ENCODE measurements at places on chromosomes 3 and 15.
A peak's percentile ranks its signal among the peaks of the same experiment; 100 is the strongest.

DNA sequence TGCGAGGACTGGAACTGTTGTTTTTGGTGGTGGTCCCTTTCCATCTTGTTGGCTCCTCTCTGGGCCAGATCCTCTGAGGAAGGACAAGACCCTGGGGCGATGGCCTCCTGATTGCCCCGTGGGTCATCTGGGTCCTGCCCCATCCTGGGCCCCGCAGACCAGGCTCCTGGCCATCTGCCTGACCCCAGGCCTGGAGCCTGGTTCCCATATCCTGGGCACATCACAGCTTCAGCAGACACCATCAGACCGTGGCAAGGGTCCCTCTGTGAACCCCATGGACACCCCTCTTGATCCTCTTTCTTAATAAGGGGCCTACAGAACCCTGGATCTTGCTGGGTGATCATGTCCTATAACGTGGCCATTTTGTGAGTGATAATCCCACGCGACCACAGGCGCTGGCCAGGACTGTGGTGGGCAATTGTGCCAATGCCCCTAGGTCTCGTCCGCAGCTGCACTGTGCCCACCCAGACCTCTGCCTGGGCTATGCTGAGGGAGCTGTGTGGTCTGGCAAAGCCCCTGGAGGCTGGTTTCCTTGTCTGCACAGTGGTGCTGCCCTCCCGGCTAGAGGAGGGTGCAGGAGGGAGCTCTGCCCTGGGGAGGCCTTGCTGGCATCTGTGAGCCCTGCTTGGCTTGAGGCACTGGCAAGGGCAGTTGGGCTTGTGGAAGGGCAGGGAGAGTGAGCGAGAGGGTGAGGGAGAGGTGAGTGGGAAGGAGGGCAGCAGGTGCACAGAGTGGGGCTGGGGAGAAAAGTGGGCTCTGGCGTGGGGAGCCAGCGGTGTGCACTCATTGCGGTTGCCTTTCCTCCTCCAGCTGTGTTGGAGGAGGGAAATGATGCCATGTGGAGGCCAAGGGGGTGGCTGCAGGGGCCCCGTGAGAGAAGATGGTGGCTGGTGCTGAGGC lies 53.1 kb upstream of the PRR23E start:
- H3K36me3 ChIP-seq = no peaks in the 10 kb centered on the region
- H3K27ac ChIP-seq = no peak overlapping the region
- no peak overlapping the region for H3K4me3 ChIP-seq

DNA sequence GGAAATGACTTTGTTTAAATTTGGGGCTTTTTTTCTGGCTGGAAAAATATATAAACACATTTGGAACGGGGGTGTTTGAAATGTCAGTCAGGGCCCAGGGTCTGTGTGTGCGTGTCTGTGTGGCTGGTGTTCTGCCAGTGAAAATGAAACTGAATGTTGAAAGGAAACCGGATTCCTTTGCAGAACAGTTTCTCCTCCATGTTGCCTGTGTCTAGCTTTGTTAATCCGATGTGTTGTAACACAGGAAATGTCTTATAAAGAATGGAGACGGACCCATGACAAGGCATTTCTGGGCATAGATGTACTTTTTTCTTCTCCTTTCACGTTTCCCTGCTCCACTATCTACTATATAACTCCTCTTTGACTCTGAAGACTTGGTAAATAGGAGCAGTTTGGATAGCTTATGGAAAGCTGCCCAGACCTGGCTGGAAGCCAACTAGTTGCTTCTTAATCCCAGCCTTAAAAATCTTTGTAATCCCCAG lies 2.8 kb downstream of the SQOR start:
- no peak for DNase-seq
- no peak overlapping the region for H3K27ac ChIP-seq
- H3K4me3 ChIP-seq = no peak overlapping the region
- H3K27me3 ChIP-seq = no peaks in the 10 kb centered on the region
- H3K36me3 ChIP-seq = no peaks in the 10 kb centered on the region

DNA sequence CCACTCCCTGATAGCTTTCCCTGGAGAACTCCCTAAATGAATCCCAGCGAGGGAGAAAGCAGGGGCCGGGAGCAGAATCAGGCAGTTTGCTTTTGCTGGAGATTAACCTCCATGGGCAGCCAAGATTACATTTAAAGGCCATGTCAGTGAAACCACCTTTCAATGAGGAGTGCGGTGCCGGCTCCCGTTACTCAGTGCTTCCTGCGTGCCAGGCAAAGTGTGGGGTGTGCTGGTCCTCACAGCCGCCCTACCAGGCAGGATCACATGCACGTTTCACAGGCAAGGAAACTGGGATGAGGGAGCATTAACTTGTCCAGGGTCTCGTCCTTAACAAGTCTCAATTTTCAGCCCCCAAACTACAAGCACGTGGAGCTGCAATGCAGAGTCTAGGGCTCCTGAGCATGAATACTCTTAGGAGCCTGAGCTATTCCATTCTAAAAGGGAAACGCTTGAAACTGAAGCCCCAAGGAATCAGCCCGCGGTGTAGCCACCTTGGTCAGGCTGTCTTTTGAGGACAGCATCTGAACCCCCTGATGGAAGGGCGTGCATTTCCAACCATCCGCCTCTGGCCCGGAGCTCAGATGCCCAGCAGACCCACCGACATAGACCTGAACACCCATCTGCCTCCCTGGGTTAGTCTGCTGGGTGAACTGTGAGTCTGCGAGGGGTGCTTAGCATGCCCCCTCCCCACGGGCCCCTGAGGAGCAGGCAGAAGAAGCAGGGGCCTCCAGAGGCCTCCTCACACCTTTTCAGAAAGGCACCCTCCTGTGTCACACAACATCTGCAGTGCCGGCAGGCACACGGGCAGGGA lies 5.6 kb downstream of the IGDCC3 start:
- no peak for DNase-seq
- peaks cover 8% of the 10 kb centered on the region for H3K27me3 ChIP-seq
- H3K4me1 ChIP-seq = peaks cover 37% of the 10 kb centered on the region
- H3K4me3 ChIP-seq = no peak overlapping the region

GRCh38 chr3:190051641-190052040 lies 69.1 kb downstream of the P3H2 start:
- no peaks in the 10 kb centered on the region for H3K27me3 ChIP-seq
- no peak overlapping the region for H3K27ac ChIP-seq
- no peak for DNase-seq

DNA sequence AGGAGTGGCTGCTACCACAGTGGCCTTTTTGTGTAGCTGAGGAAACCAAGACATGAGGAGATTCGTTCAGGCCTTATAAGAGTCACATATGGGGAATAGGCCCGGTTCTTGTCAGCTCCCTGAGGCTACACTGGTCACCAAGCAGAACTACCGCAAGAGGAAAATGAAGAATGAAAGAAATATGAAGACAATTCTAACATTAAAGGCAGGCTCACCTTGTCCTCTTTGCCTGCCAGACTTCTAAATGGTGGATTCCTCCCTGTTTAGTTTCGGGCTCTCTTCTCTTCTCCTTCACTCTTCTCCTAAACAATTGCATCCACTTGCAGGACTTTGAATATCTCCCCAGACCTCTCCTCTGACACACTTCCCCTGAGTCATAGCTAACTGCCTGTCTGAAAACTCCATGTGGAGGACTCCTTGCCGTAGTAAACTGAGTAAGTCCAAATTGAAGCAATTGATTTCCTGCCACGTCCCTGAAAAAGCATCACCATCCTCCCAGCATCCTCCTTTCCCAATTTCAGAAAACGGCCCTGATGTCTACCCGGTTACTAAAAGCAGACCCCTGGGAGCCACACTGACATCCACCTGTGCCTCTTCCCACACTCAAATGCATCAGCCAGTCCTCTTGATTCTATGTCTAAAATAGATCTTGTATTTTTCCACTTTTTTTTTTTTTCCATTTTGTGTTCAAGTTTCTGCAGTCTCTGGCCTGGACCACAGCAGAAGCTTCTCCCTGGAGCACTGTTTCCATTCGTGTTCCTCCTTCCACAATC lies 30.3 kb upstream of the VEPH1 start:
- no peak for DNase-seq
- no peaks in the 10 kb centered on the region for H3K36me3 ChIP-seq
- H3K4me3 ChIP-seq = no peak overlapping the region
- no peak overlapping the region for H3K27ac ChIP-seq
- H3K4me1 ChIP-seq = peaks cover 3% of the 10 kb centered on the region

GRCh38 chr3:162295323-162295983 lies 798.8 kb downstream of the OTOL1 start:
- no peak overlapping the region for H3K27ac ChIP-seq
- no peak overlapping the region for H3K4me3 ChIP-seq
- DNase-seq = no peak
- no peaks in the 10 kb centered on the region for H3K4me1 ChIP-seq

DNA sequence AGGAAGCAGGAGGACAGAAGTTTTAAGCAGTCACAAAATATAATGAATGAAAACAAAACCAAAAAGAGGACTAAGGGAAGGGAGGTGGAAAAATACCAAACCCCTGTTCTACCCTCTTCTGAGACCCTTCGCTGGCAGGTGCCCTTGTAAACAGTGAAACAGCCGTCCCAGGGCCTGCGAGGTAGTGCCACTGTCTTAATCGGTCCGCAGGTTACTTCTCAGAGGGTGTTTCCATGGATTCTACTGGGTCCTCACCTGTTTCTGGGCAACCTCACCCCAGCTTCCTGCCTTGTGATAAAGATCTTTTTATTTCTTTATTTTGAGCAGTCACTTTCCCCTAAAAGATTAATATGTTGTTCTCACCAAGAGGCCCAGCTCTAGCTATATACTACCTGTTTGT lies 65.3 kb downstream of the SLC30A4 start:
- H3K27me3 ChIP-seq = peaks cover 15% of the 10 kb centered on the region
- no peaks in the 10 kb centered on the region for H3K36me3 ChIP-seq
- no peaks in the 10 kb centered on the region for H3K4me1 ChIP-seq
- no peak overlapping the region for H3K27ac ChIP-seq

GRCh38 chr3:196604548-196604947 lies 34.9 kb upstream of the NRROS start:
- no peaks in the 10 kb centered on the region for H3K4me1 ChIP-seq
- H3K4me3 ChIP-seq = no peak overlapping the region
- H3K27me3 ChIP-seq = no peaks in the 10 kb centered on the region
- DNase-seq = no peak
- H3K36me3 ChIP-seq = no peaks in the 10 kb centered on the region
- no peak overlapping the region for H3K27ac ChIP-seq

DNA sequence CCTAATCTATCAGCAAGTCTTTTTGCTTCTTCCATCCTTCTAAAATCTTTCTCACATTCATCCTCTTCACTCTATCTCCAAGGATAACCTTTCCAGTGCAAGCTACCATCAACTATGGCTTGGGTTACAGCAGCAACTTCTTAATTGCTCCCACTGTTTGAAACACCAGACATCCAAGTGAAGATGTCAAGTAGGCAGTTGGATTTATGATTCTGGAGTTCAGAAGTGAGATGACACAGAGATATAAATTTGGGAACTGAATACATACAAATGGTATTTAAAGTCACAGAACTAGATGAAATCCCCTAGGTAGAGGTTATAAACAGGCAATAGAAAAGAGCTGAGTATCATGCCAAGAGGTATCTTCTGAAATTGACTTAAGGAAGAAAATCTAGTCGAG lies 3.7 kb downstream of the UBR1 start:
- H3K4me3 ChIP-seq = no peak overlapping the region
- no peak for DNase-seq
- no peak overlapping the region for H3K27ac ChIP-seq
- H3K36me3 ChIP-seq = no peaks in the 10 kb centered on the region
- no peaks in the 10 kb centered on the region for H3K4me1 ChIP-seq
- H3K27me3 ChIP-seq = no peaks in the 10 kb centered on the region

DNA sequence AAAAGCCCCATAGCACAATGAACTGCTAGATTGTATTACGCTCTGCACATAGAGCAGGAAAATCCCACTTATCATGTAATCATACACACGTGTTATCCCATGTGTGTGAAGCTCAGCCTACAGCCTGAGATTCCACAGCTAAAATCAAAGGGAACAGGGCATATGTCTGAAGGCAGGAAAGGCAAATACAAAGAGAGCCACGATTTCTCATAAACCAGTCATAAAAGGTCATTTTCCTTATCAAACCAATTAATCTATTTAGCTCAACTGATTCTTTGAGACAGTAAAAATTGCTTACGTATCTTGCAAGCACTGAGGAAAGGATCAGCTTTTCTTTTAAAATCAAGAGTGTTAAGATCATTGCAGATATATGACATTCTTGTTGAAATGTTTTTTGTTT lies 199.5 kb upstream of the TBL1XR1 start:
- no peaks in the 10 kb centered on the region for H3K36me3 ChIP-seq
- H3K4me1 ChIP-seq = no peaks in the 10 kb centered on the region
- no peak for DNase-seq
- no peaks in the 10 kb centered on the region for H3K27me3 ChIP-seq

GRCh38 chr3:22536541-22536940 lies 666.6 kb upstream of the UBE2E2 start:
- H3K4me3 ChIP-seq = no peak overlapping the region
- no peaks in the 10 kb centered on the region for H3K4me1 ChIP-seq
- no peak for DNase-seq
- H3K27me3 ChIP-seq = no peaks in the 10 kb centered on the region
- no peaks in the 10 kb centered on the region for H3K36me3 ChIP-seq

DNA sequence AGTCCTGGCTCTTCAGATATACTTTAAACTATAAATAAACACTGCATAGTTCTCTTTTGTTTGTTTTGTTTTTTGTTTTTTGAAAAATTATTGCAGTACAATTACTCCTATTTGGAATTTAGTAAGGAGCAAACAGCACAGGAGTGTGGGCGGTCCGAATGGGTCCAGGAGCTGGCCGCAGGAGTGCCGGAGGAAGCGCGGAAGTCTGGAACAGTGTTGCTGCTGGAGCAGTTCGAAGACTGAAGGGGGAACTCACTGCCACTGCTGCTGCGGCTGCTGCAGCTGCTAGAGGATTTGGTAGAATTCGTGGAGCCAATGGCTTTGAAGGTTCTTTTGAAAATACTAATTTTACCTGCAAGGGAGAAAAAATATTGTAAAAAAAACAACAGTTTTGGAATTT lies 329.9 kb downstream of the ZNF385D start:
- H3K4me1 ChIP-seq = no peaks in the 10 kb centered on the region
- no peak overlapping the region for H3K4me3 ChIP-seq
- no peak overlapping the region for H3K27ac ChIP-seq
- H3K36me3 ChIP-seq = no peaks in the 10 kb centered on the region

- H3K27ac ChIP-seq = peak overlapping the region; percentile 39
- peaks cover 33% of the 10 kb centered on the region for H3K4me1 ChIP-seq
- H3K36me3 ChIP-seq = peaks cover 36% of the 10 kb centered on the region
- no peak overlapping the region for H3K4me3 ChIP-seq
- DNase-seq = no peak
- no peaks in the 10 kb centered on the region for H3K27me3 ChIP-seq
These were observed 33.7 kb downstream of the ST6GAL1 start for GRCh38 chr3:186964071-186964470.

Measured in H1 (cell line).